ENCODE measurements at places on chromosomes 3 and 15.
A peak's percentile ranks its signal among the peaks of the same experiment; 100 is the strongest.

- DNase-seq: no peak
These were observed 528.1 kb downstream of the FOXP1 start for GRCh38 chr3:71055257-71056001.

GRCh38 chr15:81865850-81866537, 179.8 kb downstream of the MEX3B start:
- DNase-seq: no peak

GRCh38 chr15:57549935-57550334, 41.8 kb upstream of the MYZAP start:
- DNase-seq: no peak

GRCh38 chr3:31753050-31753425, 220.3 kb downstream of the STT3B start:
- no peak for DNase-seq

DNA sequence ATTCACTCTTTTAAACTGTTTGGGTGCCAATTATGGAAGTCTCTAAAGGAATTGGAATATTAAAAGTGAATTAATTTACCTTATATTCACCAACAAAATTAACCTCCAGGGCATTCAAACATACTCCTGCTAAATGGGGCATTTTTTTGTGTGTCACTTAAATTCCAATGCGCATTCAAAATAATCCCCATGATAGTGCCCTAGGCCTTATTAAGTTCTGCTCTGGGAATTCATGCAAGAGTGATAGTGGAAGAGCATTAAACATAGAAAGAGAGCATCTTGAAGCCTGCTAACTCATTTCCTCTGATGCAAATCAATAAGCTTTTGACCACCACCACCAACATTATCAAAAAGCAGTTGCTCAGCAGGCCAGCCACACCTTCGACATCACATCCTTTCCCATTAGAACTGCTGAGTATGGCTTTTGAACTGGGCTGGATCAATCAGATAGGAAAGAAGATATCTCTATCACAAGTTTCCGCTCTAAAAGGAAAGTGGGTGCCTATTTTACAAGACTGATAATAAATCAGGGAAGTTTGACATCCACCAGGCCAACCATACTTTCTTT, 156.7 kb downstream of the TMCO5A start:
- no peak for DNase-seq

DNA sequence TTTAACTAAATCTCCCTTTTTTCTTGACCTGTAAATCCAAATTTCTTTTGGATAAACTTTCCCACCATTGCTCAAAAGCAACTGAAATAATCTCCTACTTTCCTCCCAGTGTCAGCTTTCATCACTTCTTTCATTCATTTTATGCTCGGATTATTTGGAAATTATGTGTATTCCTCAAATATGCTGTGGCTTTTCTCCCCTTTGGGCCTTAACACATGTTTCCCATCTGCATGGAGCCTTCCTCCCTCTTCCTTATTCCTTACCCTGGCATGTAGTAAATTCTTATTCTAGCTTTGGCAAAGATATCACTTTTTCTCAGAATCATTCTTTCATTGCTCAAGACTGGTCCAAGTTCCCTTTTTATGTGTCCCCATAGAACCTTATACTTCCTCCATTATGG, 41.8 kb upstream of the TUSC7 start:
- DNase-seq: no peak

DNA sequence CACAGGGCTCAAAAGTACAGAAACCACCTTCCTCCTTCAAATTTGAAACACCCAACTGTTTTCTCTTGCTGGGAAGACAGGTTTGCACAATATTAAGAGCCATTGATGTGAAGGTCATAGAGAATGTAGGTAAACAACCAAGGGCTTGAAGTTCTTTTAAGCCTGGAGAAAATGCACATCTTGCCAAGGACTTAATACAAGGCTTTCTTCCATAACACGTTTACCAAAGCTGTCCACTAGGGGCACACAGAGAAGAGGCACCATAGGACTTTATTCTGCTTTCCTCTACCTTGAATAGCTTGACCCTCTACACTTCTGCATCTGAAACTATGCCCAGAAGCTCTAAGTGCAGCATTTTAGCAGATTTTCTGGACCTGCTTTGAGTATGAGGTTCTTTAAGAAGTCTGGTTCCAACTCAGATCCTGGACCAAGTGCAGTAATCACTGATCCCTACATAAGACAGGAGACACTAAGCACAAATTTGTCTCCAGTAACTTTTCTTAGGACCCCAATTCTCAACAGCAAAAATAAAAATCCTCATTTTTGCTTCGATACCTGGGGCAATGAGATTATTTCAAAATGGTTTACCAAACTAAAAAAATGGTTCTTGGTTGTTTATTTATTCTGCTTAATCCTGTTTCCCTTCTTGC, 138.0 kb downstream of the FBN1 start:
- peak; percentile 1 for DNase-seq

- no peak for DNase-seq
These were observed 67.7 kb downstream of the CYP19A1 start for GRCh38 chr15:51270706-51271105.

DNA sequence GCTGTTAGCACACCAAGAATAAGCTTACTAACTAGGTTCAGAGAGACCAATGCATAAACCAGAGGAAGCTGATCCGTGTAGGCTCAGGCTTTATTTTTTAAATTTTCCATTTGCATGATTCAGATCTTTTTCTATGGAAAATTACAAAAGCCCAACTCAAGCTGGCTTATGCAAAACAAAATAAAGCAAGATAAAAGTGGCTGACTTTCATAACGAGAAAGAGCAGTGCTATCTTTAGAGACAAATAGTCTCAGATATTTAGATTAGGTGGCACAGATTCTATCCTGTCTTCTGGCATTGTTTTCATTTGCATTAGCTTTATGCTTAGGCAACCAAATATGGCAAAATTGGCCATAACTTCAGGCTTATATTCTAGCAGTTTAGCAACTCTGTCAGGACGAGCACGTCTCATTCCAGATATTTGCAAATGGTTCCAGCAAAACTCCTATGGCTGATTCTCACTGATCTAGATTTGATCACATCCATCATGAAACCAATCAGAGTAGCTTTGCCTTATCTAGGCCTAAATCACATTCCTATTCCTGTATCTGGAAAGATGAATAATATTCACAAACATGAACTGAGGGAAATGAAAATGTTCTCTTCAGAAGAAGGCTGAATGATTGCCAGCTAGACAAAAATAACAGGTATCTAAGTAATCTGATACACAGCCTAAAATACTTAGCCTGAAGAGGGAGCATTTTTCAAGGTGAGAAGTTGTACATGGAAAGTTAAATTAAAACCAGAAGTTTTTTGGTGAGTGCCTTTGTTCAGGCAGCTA, 216.4 kb upstream of the DPPA4 start:
- DNase-seq: no peak

GRCh38 chr3:148861277-148861869, 3.7 kb upstream of the CPA3 start:
- DNase-seq: peak; percentile 16

GRCh38 chr15:72070817-72071447, 47.0 kb downstream of the MYO9A start:
- DNase-seq: no peak

GRCh38 chr15:94269954-94270353, 38.6 kb downstream of the MCTP2 start:
- no peak for DNase-seq

DNA sequence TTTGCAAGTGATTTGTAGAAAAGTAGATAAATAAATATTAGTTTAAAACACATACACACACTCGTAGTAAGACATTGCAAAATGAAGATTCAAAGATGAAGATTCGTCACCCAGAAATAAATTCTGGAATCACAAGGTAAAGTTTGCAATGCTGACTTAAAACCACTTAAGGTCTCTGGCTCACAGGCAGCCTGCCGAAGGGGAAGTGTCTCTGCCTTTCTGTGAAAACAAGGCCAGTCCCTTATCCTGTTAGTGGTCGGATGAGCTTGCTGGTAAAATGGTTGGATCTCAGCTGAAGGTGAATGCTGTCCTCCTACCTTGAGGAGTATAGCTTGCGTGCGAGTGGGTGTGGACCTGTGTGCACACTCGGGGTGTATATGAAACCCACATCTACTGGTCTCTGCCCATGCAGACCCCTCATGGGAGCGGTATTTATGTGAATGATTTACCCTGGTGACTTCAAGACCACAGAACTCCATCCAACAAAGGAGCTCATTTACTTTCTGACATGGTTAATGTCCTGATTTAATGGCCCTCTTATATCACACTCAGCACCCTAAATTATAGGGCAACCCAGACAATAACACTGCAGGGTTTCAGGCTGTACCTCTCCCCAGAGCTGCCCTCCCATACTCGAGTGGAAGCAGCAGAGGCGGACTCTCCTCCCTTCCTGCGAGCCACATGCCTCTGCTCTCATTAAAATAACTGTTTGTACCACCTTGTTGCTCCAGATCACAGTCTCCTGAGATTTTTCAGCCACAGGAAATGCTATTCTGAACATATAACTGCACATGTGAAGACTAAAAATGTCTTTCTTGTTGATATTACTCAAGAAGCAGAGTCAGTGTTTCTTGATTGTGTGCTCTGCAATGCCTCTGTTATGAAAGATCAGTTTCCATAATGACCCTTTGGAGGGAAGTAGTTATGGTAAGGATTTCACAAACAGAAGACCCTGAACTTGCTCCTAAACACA, 45.9 kb upstream of the ALDH1A3 start:
- no peak for DNase-seq

- DNase-seq: no peak
These were observed 178.8 kb downstream of the MEIS2 start for GRCh38 chr15:36921484-36922091.

DNA sequence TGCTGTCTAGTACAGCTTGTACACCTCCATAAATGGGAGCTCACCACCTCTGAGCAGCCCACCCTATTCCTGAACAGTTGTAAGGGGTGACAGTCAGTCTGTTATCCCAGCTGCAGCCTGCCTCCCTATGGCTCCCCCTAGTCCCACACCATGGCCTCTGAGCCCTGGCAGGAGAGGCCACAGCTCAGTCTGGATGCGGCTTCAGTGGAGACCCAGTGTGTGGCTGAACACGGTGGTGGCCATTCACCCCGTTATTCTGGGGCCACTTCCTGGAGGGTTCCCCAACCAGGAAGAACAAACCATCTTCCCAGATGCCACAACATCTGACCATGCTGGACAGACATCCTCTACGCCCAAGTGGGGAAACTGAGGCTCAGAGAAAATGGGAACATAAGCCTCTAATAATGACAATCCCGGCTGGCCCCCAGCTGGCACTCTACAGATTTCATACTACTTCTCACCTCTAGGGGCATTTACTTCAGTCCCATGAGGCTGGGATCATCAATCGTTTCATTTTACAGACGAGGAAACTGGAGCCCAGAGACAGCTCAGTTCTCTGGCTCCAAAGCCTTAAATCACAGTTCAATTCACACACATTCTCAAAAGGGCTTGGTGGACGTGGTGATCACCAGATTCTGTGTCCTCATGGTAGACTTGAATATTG, 9.2 kb upstream of the GRIP2 start:
- no peak for DNase-seq

- no peak for DNase-seq
These were observed 77.9 kb upstream of the ARHGEF3 start for GRCh38 chr3:56879436-56880215.

DNA sequence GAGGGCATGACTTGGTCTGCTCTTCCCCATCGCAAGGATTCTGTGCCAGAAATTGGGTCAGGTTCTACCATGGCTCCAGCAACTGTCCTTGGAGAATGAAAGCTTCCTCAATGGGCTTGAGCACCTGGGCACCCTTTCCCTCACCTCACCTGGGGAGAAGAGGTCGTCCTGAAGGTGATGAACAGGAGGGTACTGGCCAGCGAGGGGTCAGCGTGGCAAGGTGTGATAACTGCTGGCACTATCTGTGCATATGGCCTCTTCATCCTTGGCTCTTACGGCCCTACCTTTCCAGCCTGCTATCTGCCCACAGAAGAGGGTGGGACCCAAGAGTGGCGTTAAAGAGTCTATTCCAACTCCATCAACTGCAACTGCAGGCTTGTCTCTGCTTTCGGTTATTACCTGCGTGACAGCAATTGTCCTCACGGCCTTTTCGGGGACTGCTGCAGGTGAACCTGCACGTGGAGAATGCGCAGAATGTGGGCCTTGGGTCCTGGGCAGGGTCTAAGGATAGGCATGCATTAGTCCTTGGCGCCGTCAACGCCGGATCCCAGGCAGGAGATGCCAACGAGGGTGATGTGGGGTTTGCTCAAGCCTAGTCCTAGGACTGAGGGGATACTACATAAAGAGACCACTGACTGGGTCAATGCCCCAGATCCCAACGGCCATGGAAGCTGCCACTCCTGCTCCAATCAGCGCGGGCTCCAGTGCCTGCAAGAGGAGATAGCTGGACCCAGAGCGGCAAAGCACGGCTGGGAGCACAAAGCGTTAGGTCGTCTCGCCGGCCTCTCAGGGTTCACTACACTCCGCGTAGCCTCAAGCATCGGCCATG, 625 bp upstream of the RBM15B start:
- DNase-seq: no peak

DNA sequence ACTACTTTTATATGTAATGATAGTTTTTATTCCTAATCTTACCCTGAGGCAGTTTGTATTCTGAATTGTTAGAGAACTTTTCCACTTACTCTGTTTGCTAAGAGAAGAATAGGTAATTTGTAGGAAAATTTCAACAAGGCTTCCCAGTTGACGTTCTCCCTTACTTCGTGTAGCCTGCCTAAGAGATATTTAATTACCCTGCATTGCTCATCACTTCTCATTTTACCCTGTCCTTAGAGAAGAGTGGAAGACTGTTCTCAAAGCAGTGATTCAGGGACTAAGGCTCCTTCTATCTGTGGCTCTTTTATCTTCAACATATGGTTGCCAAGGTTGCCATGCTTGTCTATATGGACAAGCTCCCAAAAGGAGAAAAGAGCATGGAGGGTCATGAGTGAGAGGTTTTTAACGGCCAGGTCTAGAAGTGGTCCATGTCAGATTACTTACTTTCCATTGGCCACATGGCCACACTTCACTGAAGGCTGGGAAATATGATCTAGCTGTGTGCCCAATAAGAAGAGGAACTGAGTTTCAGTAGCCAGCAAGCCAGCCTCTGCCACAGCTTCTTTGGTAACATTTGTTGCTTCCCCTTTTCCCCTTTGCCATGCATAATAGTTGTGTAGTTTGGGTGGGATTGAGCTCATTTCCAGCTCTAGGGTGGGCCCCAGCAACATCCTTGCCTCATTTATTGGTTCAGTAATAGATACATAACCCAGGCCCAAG, 22.1 kb downstream of the PDE8A start:
- no peak for DNase-seq

- no peak for DNase-seq
These were observed 1.4 kb downstream of the CACNA2D3 start for GRCh38 chr3:54123776-54124196.

- DNase-seq: no peak
These were observed 21.4 kb upstream of the NR2E3 start for GRCh38 chr15:71788646-71789579.
